ENCODE measurements at places on chromosomes 3 and 15.

GRCh38 chr3:2927259-2927658 lies 182.9 kb downstream of the IL5RA start:
- DNase-seq: no peak

- DNase-seq: no peak
These were observed 66.9 kb downstream of the SLCO2A1 start for GRCh38 chr3:133962849-133963248.

GRCh38 chr3:117705011-117705410 lies 995.4 kb downstream of the TUSC7 start:
- DNase-seq: no peak

GRCh38 chr3:48398701-48399386 lies 26.8 kb downstream of the FBXW12 start:
- peak; percentile 36 for DNase-seq

DNA sequence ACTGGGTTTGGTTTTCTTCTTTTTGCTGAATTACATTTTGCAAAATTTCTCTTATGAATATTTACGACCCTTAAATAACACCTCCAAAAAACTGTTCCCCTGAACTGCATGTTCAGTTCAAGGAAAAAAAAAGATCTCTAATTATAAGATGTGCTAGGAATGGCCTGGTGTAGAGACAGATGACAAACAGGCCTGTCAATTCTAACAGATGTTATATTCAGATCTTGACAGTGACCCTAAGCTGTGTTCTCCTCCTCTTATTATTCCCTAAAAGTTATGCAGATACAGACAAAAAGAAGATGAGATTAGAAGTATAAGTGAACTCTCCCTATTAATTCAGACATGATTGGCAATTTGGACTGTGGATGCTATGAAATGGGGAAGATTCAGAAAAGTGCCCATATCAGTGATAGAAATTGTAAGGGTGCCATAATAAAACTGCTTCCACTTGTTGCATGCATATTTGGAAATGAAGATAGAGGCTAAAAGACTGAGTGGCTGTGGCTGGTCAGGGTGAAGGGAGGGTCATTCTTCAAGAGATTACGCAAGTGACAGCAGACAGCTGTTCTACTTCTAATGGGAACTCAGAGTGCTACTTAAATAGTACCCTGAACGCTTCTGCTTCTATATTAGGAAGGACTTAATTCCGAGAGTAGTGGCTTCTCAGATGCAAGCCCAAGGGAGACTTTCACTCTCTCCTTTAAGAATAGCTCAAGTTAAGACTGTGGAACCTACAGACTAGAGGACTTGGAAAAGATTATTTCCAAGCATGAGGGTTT lies 75.5 kb downstream of the ADAMTS9 start:
- no peak for DNase-seq

DNA sequence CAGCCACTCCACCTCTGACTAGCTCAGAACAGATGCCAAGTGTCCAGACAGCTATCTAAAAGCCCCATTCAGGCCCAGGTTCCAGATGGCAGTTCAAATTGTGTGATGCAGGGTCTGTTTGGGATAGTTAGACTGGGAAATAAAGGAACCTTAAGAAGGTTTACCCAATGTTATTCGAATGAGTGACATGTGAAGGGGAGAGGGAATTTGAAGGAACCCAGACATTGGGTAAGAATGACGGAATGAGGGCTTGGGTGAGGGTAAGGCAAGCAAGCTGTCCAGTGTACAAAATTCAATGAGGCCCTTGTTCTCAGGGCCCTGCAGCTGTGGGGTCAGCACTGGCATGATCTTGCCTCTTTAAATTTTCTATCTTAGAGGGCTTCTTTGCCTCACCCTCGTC lies 34.1 kb downstream of the ATP13A5 start:
- no peak for DNase-seq

DNA sequence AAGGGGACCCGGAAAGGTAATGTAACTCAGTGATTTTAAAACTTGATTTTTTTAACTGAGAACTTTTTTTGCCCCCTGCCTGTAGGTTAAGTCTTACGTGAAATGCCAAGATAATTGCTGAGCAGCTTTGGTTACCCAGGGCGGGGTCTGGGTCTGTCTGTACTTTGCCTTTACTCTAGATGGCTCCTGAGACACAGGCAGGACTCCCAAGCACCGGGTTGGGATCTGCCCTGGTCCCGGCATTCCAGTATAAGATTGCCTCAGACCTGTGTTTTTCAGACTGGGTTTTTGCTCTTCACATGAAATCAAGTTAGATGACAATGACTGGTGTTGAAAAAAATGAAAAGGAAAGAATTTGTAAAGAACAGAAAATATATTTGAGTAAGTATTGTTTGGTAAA lies 40.3 kb downstream of the WDR76 start:
- no peak for DNase-seq

DNA sequence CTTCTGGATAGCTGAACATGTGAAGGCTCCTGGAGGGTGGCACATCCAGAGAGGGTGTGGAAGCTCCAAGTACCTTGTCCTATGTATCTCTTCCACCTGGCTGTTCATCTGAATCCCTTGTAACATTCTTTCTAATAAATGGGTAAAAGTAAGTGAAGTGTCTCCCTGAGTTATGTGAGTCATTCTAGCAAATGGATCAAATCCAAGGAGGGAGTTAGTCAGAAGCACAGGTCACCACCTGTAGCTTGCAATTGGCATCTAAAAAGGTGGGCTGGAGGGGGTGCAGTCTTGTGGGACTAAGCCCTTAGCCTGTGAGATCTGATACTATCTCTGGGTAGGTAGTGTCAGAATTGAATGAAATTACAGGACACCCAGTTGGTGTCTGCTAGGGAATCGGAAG lies 71.0 kb downstream of the WWTR1 start:
- DNase-seq: no peak

GRCh38 chr3:163011596-163011995 lies 1515.0 kb downstream of the OTOL1 start:
- DNase-seq: no peak
